ENCODE measurements at places on chromosomes 1 and 21. TPM values are rescaled to one million over a fixed set of nuclear protein-coding genes. Genes with fewer than 3 reads are reported as not detected.

Gene GOLT1A
- 5.0 TPM for total RNA-seq

Gene ACTL8
- 0.17 TPM for total RNA-seq

Gene CYP2J2
- total RNA-seq = 1.9 TPM

Gene NES
- total RNA-seq = 76.8 TPM

Gene TMEM125
- total RNA-seq = 16.2 TPM

Gene CD1E
- total RNA-seq = not detected

Gene HCRTR1
- not detected for total RNA-seq

Gene LINGO4
- not detected for total RNA-seq
